ENCODE measurements at places on chromosomes 5 and 9.

DNA sequence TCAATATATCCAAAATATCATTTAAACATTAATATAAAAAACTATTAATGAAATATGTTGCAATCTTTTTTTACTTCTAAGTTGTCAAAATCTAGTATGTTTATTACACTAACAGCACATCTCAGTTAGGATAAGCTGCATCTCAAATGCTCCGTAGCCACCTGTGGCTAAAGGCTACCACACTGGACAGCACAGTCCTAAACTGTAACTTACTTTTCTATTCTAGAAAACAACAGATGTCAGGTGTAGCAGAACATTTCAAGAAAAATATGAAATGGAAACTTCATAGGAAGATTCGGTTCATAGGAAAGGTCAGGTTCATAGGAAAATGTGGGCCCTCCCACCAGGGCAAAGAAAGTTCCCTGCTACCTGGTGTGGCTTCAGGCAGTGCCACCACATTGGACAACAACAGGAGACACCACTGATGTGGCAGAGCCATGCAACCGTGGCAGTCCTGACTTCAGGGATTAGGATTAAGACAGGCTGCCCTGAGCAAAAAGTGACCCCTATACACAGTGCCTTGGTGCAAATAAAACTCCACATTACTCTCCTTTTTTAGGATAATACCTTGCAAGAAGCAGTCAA lies 197.8 kb upstream of the NR4A3 start:
- DNase-seq: no peak

DNA sequence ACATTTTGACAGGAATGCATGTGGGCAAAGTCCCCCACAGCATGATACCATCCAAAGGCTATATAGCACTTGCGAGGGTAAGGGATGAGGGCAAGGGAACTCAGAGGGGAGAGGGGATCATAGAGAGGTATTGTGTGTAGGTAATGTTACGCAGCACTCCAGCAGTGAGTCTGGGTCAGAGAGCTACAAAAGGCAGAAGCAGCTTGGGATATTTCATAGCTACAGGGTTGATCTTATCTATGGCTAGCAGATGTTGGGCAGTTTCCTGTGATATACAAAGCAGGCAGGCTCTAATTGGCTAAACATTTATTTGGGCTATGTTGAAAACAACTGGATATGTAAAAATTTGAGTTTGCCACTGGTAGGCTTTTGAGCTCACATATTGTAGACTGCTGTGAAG lies 17.8 kb upstream of the SLCO4C1 start:
- no peak for DNase-seq

GRCh38 chr5:118776755-118777154 lies 211.6 kb downstream of the DTWD2 start:
- DNase-seq: no peak

DNA sequence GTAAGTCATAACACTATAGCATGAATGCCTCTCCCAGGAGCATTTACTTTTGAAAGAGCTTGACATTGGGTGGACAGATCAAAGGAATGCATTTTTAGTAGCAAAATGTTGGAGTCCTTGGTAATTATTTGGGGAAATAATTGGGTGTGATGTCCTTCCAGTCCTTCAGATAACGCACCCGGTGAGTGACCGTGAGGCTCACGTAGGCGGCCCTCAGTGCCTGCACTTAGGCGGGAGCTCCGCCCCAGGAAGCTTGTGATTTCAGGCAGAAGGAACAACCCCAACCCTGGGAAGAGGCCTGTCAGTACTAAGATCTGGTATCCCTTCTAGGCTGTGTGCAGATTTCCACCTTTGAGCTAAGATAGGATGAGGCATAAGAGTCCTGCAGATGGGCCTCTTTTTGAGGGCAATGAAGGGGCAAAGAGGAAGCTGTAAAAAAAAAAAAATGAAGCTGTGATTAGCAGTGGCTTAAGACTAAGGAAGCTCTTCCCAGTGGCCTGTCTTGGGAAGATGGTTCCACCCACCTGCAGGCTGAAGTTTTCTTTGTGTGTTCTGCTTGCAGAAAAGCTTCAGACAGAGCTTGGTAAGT lies 14.9 kb downstream of the BTNL9 start:
- DNase-seq: no peak

GRCh38 chr5:78627175-78627574 lies 21.4 kb downstream of the LHFPL2 start:
- no peak for DNase-seq

DNA sequence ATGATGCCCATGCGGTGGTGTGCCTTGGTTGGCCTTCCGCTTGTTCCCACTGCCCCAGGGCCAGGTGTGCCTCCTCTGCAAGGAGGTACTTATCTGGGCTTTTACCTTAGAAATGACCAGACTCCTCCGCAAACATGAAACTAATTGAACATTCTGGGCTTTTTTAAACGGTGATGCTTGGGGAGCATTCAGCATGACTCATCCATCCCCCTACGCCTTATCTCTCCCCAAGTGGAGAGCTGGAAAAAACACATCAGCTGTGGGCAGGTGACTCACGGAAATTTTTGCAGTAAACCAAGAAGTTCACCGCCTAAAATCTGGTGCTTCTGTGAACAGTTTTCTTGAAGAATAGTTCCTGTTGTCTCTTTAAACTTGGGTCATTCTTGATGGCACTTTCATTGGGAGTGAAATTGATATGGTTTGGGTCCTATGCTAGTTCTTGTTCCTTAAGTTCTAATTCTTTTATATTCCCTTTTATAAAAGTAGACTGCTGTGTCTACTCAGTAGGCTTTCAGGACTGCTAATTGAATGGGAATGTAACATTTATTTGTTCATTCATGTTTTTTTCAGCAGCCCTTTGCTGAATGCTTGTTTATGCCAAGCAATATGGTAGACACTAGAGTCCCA lies 39.6 kb downstream of the SFXN1 start:
- peak; percentile 87 for DNase-seq

GRCh38 chr5:35777358-35778087 lies 79.2 kb upstream of the IL7R start:
- peak; percentile 70 for DNase-seq

All from activated CD4-positive, alpha-beta T cell treated with anti-CD3 and anti-CD28 coated beads, Interleukin-2, amount 50 U/mL, for 48 hours (primary cell).